ENCODE measurements at places on chromosomes 7 and 10.

DNA sequence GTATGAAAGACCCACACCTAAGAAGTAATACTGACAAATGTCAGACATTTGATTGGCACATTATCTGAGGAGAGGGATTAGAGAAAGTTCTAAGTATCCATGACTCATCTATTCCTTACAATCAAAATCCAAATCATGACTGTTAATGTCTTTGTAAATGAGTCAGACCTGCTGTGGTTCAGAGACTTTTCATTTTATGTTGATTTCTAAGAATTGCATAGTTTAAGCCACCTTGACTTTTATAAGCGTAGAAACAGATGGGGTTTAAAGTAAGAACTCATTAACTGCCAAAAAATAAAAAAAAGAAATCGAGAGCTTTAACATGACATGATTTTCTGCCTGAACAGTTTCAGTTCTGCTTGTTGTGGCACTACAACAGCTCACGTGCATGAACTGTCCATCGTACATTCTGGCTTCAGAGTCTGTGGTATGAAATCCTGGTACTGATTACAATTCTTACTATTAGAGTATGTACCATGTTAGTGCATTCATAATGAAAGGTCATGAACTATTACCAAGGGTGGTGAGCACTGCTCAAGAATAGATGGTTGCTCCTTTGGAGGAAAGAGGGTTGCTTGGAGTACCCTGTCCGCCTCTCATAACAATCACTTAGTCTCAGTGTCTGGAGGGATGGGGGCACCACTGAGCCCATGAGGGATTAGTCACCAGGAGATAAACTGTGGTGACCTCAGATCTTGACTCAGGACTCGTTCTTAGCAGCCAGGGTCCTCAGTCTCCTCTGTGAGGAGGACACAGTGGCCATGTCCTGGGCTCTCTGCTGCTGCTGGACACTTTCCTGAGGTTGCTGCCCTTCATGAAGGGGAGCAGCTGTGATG, 42.2 kb downstream of the ACSM6 start:
- DNase-seq: no peak

DNA sequence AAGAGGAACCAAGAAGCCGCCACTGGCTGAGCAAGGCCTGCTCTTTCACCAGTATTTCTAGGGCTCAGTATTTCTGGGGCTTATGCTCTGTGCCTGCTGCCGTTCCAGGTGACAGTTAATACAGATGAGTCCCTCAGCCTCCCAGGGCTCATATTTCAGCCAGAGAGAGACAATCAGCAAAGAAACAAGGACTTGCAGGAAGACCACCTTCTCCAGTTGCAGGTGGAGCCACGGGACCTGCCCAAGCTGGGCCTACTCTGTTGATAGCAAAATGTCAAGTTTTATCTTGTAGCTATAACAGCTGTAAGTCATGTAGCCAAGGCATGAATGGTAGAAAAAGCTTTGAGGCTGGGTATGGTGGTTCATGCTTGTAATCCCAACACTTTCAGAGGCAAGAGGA, 42.7 kb downstream of the NPTX2 start:
- no peak for DNase-seq

DNA sequence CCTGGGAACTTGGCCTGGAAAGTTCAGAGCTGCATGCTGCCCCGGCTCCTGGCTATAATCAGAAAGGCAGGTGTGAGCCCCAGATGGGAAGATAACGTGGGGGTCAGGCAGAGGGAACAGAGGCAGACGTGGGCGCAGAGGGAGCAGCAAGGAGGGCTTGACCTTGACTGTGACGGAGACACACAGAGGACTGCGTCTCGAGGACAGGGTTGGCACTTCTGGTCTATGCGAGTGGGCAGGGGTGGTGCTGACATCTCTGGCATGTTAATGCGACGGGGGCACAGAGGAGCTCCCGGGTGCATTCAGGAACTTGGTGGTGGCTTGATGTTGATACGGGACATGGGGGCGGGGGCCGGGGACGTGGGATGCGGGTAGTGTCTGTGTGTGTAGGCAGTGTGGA, 232.1 kb upstream of the GRB10 start:
- DNase-seq: no peak

DNA sequence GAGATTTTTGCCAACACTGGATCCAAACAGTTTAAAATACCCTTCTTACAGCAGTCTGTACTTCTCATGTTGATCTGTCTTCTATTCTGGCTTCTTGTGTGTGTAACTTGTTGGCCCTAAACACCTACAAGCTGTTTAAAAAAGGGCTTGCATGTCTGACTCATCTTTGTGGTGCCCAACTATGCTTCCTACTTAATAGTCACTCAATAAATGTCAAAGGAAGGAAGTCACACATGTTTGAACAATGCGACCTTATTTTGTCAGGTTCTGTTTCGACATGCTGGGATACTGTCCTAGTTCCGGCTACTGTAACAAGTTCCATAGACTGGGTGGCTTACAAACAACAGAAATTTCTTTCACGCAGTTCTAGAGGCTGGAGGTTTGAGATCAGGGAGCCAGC, 9.4 kb upstream of the GRK5 start:
- no peak for DNase-seq

DNA sequence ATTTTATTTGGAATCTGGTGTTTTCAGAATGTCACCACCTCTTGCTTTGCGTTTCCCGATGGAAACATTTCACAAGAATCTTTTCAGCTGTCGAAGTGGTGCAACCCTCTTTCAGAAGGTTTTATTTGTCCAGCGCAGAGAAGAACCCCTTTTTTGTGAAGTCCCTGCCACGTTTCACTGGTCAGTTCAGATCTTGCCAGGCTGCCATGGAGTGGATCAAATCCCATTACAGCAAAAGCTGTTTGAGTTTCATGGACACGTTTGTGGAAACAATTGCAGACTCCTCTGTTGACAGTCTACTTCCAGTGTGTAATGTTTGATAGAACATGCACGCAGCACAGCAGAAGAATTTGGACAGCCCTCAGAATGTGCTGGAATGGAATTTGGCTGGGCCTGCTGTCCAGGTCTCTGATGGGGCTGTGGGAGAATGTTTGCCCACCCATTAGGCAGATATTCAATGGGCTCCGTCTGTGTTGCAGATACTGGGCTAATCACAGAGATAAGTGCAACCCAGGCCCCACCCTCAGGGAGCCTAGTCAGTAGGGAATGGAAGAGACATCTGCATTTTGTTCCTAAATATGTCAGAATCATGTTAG, 143.2 kb downstream of the GRK5 start:
- DNase-seq: no peak
